ENCODE measurements at places on chromosomes 3 and 15. TPM values are rescaled to one million over a fixed set of nuclear protein-coding genes. Genes with fewer than 3 reads are reported as not detected.

DNA sequence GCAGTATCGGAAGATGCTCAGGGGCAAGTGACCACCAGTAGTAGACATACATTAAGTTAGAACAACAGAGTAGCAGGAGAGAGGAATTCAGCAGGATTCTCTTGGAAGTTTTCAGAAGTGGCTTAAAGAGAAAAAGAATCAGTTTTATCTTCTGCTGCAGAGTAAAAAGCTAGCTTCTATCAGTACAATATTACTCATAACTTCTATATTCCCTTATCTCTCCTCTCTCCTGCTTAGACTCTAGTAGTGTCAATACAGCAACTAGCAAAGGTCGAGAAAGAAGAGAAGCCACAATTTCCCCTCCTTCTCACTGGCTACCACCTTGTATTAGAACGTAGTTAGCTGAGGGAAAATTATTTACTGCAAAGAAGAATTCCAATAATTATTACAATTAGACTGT is 539.7 kb downstream of the DIPK2A start:
- DNase-seq = no peak

DNA sequence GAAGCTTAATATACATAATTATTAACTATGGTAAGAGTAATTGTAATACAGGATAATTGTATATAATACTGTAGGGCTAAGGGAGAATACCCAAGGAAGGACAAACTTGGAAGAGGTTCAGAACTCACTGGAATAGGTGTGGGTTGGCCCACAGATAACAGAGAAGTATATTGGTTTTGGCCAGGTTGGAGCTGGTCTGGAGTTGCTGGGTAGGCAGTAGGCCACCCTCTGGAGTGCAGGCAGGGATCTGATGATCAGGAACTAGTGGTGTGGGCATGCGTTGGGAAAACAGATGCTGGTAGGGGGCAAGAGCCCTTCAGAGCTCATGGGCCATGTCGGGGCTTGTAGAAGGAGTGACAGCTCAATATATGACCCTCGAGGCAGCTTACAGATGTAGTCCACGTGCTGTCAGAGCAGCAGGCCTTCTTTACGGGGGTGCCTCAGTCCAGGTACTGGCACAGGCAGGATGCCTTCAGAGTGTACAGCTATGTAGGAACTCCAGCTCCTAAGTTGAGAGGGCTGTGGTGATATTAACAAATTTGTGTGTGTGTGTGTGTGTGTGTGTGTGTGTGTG is 12.4 kb downstream of the IREB2 start:
- no peak for DNase-seq

GRCh38 chr15:44802336-44802735 is 66.0 kb downstream of the TRIM69 start:
- no peak for DNase-seq

DNA sequence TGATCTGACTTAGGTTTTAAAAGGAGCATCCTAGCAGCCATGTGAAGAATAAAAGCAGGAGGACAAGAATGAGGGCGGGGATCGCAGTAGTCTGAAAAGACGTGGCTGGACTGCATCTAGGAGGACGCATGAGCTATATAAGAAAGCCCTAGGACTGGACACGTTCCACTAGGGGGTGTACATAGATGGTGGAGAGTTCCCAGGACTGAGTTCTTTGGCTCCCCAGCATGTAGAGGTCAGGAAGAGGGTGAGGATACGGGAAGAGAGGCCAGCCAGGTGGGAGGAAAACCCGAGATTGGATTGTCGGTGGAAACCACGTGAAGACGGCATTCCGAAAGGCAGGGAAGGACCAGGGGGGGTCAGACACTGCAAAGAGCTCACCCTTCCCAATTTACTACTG is 64.2 kb upstream of the CFAP161 start:
- DNase-seq = no peak

MB21D2 gene
- total RNA-seq = 8.2 TPM
